ENCODE measurements at places on chromosomes 7 and 10. TPM values are rescaled to one million over a fixed set of nuclear protein-coding genes. Genes with fewer than 3 reads are reported as not detected.
A peak's percentile ranks its signal among the peaks of the same experiment; 100 is the strongest.

GRCh38 chr7:2431260-2431867 lies 28.0 kb downstream of the CHST12 start:
- H3K27me3 ChIP-seq, result no peaks in the 10 kb centered on the region
- no peak for DNase-seq
- no peak overlapping the region for H3K4me3 ChIP-seq

DNA sequence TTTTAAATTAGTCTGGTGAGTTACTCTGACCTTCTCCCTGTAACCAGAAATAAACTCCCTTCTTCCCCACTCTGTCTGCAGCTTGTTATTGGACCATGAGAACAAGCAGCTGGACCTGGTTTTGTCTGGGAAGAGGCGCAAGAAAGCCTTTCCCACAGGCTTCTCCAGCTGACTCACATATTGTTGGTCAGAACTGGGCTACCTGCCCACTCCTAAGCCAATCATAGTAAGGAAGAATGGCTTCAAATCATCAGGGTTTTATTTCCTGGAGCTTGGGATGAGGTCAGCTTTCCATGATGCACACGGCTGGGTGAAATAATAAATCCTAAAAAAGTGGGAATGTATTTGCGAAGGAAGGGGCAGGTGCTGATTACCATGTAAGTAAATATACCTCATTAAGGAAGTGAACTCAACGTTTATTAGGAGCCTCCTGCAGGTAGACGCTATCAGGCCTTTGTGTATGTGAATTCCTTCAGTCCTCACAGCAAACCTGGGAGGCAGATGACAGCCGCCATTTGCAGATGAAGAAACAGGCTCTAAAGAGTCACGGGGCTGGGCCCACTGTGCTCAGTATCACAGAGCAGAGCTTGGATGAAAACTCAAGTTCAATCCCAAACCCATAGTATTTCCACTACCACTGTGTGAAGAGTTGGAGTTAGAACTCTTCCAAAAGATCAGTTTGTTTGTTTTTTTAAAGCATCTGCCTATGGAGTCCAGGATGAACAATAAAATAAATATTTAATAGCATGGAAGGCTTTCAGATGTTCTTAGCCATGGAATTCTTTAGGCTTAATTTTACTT lies 32.8 kb downstream of the IL15RA start:
- no peaks in the 10 kb centered on the region for H3K36me3 ChIP-seq
- no peaks in the 10 kb centered on the region for H3K27me3 ChIP-seq
- peak overlapping the region; percentile 85 for H3K27ac ChIP-seq
- peak; percentile 83 for DNase-seq
- peaks cover 12% of the 10 kb centered on the region for H3K4me1 ChIP-seq

GRCh38 chr10:103582331-103583123 lies 89.0 kb downstream of the NEURL1 start:
- H3K4me3 ChIP-seq, result no peak overlapping the region
- no peaks in the 10 kb centered on the region for H3K27me3 ChIP-seq
- H3K27ac ChIP-seq, result no peak overlapping the region
- no peaks in the 10 kb centered on the region for H3K36me3 ChIP-seq
- DNase-seq, result no peak

- no peaks in the 10 kb centered on the region for H3K27me3 ChIP-seq
- no peak for DNase-seq
- H3K27ac ChIP-seq, result peak overlapping the region; percentile 57
- no peaks in the 10 kb centered on the region for H3K36me3 ChIP-seq
- no peak overlapping the region for H3K4me3 ChIP-seq
Measured at GRCh38 chr7:129367349-129367699, 66.9 kb upstream of the STRIP2 start.

DNA sequence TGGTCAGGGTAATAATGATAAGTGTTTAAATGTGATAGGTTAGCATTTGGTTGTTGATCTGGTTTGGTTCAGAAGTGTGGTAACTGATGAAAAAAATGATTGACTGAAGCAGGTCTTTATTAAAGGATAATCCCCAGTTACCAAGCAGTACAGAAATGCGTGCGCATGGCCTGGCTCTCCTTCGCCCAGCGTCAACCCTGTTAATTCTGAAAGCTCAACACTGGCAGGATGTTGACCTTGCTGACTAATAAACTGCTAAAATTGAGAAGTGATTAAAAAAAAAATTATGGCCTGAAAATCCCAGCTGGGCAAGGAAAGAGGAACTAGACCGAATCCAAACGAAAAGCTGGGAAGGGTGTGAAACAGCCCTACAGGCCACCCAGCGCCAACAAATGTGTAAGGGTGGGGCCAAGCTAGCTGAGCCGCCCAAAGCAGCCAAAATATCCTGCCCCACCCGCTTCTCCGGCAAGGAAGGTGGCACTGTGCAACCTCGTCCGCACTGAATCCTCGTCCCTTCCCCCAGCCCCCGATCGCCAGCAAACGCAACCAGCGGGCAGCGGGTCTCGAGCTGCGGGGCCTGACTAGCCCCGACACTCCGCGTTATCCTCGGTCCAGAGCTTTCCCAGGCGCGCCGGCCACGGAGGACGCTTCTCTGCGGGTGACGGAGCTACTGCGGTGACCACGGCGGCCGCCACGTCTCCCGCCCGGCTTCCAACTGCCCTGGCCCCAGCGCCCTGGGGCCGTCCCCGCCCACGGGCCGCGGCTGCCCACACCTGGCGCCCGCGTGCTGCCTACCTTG lies 561 bp downstream of the SHTN1 start:
- H3K36me3 ChIP-seq, result no peaks in the 10 kb centered on the region
- no peaks in the 10 kb centered on the region for H3K27me3 ChIP-seq
- H3K27ac ChIP-seq, result peak overlapping the region; percentile 98
- H3K4me3 ChIP-seq, result peak overlapping the region; percentile 93
- no peaks in the 10 kb centered on the region for H3K4me1 ChIP-seq

- peaks cover 23% of the 10 kb centered on the region for H3K4me1 ChIP-seq
- no peaks in the 10 kb centered on the region for H3K36me3 ChIP-seq
- H3K4me3 ChIP-seq, result no peak overlapping the region
- peak overlapping the region; percentile 81 for H3K27ac ChIP-seq
- H3K27me3 ChIP-seq, result no peaks in the 10 kb centered on the region
Measured at GRCh38 chr7:95989301-95989700, 216.9 kb downstream of the DYNC1I1 start.

GRCh38 chr10:14604181-14605142 lies 170.2 kb downstream of the FAM107B start:
- H3K27me3 ChIP-seq, result no peaks in the 10 kb centered on the region
- H3K36me3 ChIP-seq, result no peaks in the 10 kb centered on the region
- peak overlapping the region; percentile 63 for H3K27ac ChIP-seq
- H3K4me3 ChIP-seq, result peak overlapping the region; percentile 46

- no peaks in the 10 kb centered on the region for H3K27me3 ChIP-seq
- no peaks in the 10 kb centered on the region for H3K4me1 ChIP-seq
- H3K36me3 ChIP-seq, result no peaks in the 10 kb centered on the region
- DNase-seq, result peak; percentile 39
Measured at GRCh38 chr10:17835688-17836087, 26.5 kb downstream of the MRC1 start.

DNA sequence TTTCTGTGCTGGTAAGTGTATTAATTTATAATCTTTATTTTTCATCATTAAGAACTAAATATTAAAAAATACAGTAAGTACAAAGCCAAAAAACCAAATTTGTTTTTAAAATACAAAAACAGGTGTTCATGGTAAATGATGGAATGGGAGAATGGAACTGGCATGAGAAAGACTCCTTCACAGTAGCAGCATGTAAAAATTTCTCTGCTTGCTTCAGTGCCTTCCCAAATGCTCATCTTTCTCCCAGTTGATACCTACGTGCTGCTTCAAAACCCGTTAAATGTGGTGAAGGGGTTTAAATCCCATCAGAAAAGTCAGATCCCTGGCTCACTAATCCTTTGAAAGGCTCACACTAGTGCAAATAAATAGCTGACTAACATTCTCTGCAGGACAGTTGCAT lies 4.2 kb downstream of the RNF133 start:
- no peaks in the 10 kb centered on the region for H3K4me1 ChIP-seq
- H3K27me3 ChIP-seq, result no peaks in the 10 kb centered on the region

- no peaks in the 10 kb centered on the region for H3K36me3 ChIP-seq
- no peak overlapping the region for H3K27ac ChIP-seq
- no peaks in the 10 kb centered on the region for H3K27me3 ChIP-seq
- no peaks in the 10 kb centered on the region for H3K4me1 ChIP-seq
- DNase-seq, result no peak
Measured at GRCh38 chr10:61153771-61154170, 209.8 kb upstream of the RHOBTB1 start.

- no peak for DNase-seq
- H3K27ac ChIP-seq, result no peak overlapping the region
- peaks cover 3% of the 10 kb centered on the region for H3K4me1 ChIP-seq
Measured at GRCh38 chr7:47225387-47226131, 356.4 kb downstream of the TNS3 start.

- no peaks in the 10 kb centered on the region for H3K36me3 ChIP-seq
- DNase-seq, result no peak
- peaks cover 4% of the 10 kb centered on the region for H3K4me1 ChIP-seq
- H3K4me3 ChIP-seq, result no peak overlapping the region
- H3K27me3 ChIP-seq, result no peaks in the 10 kb centered on the region
Measured at GRCh38 chr10:58480321-58480720, 32.4 kb upstream of the BICC1 start.

- peak; percentile 61 for DNase-seq
- peak overlapping the region; percentile 54 for H3K27ac ChIP-seq
- H3K4me1 ChIP-seq, result peaks cover 30% of the 10 kb centered on the region
- H3K4me3 ChIP-seq, result no peak overlapping the region
Measured at GRCh38 chr7:16916105-16916639, 34.4 kb upstream of the AGR3 start.

The ADIRF gene
- total RNA-seq, result not detected

The TMEM130 gene
- 0.90 TPM for total RNA-seq

The LRMDA gene
- 6.8 TPM for total RNA-seq

All from hepatocyte (in vitro differentiated cells).